ELR (cell line): ENCODE measurements at places on chromosomes 2 and 18.

GRCh38 chr2:158649846-158650245, 145.3 kb upstream of the DAPL1 start:
- no peak for DNase-seq

GRCh38 chr2:210288408-210288807, 26.6 kb downstream of the MYL1 start:
- no peak for DNase-seq

- no peak for DNase-seq
Observed at GRCh38 chr2:128710242-128710641, 391.6 kb upstream of the HS6ST1 start.

GRCh38 chr2:98027538-98027937, 31.8 kb upstream of the TMEM131 start:
- DNase-seq = no peak

DNA sequence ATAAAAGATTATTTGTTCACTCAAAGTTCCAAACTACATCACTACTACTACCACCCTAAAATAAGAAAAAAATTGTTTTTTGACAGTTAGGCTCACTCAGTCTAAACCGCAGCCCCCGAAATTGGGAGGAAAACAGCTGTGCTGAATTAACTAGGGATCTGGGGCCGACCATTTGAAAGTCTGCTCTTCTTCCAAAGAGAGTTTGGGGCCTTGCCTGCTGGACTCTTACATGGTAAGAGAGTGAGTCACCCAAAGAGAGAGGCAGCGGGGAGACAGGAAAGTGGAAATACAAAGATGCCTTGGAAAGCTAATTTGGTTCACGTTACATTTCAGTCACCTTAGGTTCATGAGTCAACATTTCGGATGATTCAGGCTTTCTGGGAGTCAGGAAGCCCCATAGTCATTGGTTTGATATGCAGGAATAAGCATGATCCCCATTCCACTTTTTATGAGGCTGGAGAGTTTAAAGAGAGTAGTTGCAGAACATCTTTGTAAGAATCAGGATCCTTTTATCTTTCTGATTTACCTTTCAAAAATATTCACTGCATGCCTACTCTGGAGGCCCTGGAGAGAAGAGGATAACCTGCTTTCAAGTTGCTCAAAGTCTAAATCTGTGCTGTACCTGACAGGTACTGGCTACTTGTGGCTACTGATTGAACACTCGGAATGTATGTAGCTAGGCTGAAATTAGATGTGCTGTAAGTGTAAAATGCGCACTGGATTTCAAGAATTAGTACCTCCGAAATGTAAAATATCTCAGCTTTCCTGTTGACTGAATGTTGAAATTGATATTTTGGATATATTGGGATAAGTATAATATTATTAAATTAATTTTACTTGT, 995 bp upstream of the RTN4 start:
- DNase-seq = peak; percentile 100

- no peak for DNase-seq
Observed at GRCh38 chr2:153222231-153223165, 256.1 kb downstream of the RPRM start.

DNA sequence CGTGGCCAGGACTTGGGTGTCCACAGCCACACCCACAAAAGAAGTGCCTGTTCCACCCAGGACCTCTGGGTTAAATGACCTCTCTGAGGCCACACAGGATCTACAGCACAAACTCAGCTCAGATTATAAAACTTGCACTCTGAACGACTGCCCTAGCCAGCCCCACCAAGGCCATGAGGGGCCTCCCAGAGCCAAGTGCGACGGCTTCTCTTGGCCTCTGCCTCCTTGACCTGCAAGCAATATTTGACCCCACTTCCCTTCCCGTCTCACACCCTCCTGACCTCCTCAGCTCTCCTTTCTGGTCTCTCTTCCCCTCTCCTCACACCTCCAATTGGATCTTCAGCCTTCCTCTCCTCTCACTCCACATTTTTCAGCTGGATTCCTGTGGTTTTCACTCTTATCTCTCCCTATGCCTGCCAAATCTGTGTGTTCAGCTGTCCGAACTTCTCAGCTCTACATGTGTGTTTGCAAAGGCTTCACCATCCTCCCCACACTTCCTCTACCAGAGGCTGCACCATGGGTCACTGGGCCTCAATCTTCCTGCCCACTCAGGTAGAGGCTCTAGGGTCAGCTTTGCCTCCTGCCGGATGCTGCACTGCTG, 25.3 kb upstream of the STEAP3 start:
- DNase-seq = no peak

- DNase-seq = no peak
Observed at GRCh38 chr2:101638181-101638711, 59.3 kb upstream of the MAP4K4 start.

DNA sequence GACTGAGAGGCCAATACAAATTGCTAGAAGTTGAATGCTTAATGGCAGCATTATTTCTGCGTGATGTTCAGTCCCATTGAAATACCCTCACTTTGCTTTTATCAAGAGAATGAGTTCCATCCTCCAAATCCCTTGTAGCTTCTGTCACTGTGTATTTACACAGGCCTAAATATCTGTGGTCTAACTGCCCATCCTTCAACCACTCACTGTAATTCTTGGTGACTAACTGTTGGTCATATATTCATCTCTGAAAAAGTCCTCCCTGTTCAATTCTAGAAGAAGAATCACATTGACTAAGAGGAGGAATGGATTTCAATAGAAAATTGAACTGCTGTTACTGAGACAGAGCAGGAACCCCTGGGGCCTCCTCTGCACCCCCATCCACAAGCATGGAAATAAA, 74.2 kb upstream of the L3MBTL4 start:
- DNase-seq = no peak

- no peak for DNase-seq
Observed at GRCh38 chr18:55235094-55235461, 275.8 kb upstream of the CCDC68 start.

GRCh38 chr2:70068119-70068518, 19.2 kb upstream of the PCBP1 start:
- no peak for DNase-seq

DNA sequence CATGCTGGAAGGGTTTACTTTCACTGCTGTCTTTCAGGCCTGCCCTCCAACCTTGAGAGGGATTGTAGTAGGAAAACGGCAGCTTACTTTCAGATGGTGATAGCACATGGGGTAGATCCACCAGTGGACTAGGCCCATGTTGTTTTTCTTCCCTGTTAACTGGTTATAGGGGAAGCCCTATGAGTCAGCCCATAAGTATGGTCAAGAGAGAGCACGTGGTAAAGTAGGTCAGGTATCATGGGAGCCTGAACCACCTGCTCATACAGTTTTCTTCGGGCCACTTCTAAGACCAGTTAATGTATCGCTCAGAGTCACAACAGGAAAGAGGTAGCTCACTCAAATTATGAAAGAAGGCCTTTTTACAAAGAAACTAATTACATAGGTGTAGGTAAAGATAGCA, 33.0 kb downstream of the PDK1 start:
- peak; percentile 30 for DNase-seq

DNA sequence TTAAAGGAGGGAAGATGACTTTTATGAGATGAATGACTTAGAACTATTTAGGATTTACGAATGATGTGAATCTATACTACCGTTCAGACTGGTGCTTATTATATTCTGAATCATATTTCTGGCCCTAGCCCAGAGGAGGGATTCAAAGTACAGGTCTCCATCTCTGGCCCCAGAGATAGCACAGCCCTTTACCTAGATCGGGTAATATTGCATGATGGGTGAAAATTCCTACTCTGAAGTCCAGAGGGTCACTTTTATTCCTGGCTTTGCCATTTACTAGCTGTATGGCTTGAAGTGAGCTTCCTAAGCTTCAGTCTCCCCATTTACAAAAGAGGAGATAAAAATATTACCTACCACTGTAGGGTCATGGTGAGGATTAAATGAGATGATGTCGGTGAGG, 135.8 kb upstream of the OSR1 start:
- DNase-seq = no peak

- peak; percentile 8 for DNase-seq
Observed at GRCh38 chr2:113148606-113149552, 21.5 kb downstream of the IL1RN start.

GRCh38 chr2:147224070-147224469, 620.8 kb upstream of the ACVR2A start:
- DNase-seq = peak; percentile 22

- DNase-seq = no peak
Observed at GRCh38 chr18:26803643-26804042, 61.9 kb downstream of the AQP4 start.

- no peak for DNase-seq
Observed at GRCh38 chr18:57780318-57780705, 22.8 kb downstream of the ATP8B1 start.

GRCh38 chr18:36411745-36412168, 114.2 kb downstream of the FHOD3 start:
- DNase-seq = peak; percentile 76

- DNase-seq = no peak
Observed at GRCh38 chr18:22427822-22428549, 10.3 kb upstream of the CTAGE1 start.

DNA sequence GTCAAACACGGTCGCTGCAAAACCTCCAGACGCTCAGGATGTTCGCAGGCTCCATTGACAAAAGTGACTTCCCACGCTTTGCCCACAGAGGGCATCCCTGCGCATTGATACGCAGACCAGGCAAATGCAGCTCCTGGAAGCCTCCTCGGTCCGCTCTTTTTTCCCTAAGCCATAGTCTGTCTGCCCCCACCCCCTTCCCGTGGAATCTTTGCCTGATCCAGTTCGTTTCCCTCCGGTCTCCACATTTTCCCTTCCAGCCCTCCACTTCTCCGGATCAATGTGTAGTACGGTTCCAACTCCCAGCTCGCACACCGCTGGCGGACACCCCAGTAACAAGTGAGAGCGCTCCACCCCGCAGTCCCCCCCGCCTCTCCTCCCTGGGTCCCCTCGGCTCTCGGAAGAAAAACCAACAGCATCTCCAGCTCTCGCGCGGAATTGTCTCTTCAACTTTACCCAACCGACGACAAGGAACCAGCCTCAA, at the start of gene DCC:
Gene DCC, plus strand, starts transcription at position 307 of the 481 bp plus-strand sequence. CDS start 591 bp downstream, outside the sequence.
- peak; percentile 4 for DNase-seq

- DNase-seq = no peak
Observed at GRCh38 chr2:154974041-154974440, 275.5 kb downstream of the KCNJ3 start.

DNA sequence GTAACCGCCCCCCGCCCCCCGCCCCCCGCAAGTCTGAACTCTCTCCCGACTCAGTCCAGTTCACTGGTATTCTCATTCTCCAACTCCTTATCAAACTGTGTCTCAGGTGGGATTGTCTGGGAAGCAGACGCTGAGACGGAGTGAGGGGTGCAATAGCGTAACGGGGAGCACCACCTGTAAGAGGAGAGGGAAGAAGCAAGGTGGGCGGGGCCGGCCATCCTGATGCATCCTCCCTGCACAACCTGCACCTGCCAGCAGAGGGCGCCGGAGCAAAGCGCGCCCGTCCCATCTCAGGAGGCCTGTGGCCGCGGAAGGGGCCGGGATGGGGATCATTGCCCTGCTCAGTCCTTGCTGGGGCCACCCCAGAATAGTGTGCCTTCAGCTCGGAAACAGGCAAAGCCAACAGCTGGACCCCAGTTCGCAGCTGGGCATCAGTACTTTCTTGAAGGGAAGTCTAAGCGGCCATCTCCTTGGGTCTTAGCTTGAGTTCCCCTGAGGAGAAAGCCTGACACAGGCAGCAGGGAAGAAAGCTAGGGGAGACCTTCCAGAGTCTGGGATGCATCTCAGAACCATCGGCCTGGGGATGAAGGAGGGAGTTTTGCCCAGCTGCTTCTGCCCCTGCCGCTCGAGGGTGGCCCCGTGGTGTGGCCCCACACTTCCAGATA, 208.0 kb downstream of the TFCP2L1 start:
- DNase-seq = peak; percentile 78

- DNase-seq = no peak
Observed at GRCh38 chr18:70523035-70523791, 234.4 kb downstream of the SOCS6 start.

DNA sequence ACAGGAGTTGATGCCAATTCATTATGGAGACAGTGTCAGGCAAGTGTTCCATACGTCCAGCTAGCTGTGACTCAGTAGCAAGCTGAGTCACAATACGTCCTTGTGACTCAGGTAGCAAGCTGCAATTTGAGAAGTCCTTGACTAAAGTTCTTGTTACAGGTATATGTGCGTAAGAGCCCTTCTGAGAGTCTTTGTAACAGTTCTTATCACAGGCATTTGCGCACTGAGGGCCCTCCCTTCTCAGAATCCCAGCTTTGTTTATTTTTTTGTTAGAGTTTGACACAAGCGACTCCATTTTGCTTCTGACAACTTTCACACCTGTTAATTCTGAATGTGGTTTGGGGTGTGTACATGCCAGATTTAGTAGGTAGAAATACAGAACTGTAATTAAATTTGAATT, 20.1 kb upstream of the ACMSD start:
- peak; percentile 80 for DNase-seq

DNA sequence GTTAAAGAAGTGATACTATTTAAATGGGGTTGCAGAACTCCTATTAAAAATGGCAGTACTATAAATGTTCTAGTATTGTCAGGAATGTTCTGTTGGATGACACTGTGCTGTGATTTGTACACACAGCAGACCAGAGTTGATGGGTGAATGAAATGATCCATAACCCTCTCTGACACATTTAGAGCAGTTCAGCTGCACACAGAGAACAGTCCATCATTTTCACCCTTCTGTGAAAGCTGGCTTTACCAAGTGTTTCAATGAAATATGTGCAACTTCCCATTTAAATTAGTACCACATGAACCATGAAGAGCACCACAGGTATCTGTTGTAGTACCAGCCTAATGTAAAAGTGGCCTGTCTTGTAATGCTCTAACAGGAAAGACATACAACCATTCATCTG, 981.4 kb downstream of the TMEM182 start:
- no peak for DNase-seq

GRCh38 chr18:35753306-35753910, 171.9 kb downstream of the GALNT1 start:
- DNase-seq = no peak

DNA sequence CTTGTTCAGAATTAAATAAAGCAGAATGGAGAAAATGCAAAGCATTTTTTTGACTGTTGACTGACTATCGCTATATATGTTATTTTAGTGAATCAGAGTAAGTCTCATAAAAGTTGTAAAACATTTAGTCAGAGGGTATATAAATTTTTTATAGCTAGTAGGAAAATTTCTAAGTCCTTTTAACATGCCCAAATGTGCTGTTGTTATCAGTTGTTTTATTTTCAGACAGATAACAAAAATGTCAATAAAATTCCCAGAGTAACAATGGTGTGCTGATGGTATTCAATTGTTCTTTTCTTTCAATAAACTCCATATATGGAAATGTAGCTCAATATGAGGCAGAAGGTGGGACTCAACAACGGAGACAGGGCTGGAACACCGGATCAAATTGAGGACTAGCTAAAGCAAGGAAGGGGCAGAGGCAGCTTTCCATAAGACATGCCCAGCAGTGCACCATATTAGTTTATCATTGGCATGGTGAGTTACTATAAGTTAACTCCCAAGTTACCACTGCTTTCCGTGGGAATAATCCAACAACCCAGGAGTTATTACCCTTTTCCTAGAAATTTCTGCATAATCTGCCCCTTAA, 26.6 kb downstream of the GULP1 start:
- DNase-seq = no peak

DNA sequence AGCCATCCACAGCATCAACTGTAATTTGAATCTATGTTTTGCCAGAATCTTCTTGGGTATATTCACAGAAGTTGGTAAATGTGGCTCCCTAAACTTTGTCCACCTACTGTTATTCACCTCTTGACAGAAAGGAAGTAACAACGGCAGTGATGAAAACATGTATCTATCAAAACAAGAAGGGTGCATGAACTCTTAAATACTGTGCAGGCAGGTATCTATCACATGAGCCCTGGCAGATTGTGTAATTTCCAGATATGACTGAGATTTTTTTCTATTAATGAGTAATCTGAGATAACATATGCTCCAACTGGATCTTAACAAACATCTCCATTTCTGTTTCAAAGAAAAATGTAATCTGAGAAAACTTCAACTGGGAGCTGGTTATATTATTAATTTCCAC, 36.6 kb downstream of the SFT2D3 start:
- no peak for DNase-seq
